ENCODE measurements at places on chromosomes 1 and 21. TPM values are rescaled to one million over a fixed set of nuclear protein-coding genes. Genes with fewer than 3 reads are reported as not detected.

The HES4 gene
- total RNA-seq = 2.0 TPM

The PLPPR5 gene
- total RNA-seq = not detected

The SLAMF6 gene
- total RNA-seq = not detected

The COL11A1 gene
- total RNA-seq = 0.26 TPM

The AGBL4 gene
- not detected for total RNA-seq

Data from fibroblast of lung (primary cell).